T-helper 1 cell treated with Interleukin-12 subunit alpha and Interleukin-12 subunit beta and Interleukin-4 antibody, amounts not matched to agents 30 ng/mL and 1 ng/mL, for 36 hours (primary cell): ENCODE measurements at places on chromosomes 3 and 15. TPM values are rescaled to one million over a fixed set of nuclear protein-coding genes. Genes with fewer than 3 reads are reported as not detected.

Gene AHSG
- total RNA-seq, result not detected in 2 replicates

Gene ROBO1
- total RNA-seq, result 0.15 and 0.93 TPM in 2 replicates

Gene NEIL1
- 12.7 and 14.4 TPM in 2 replicates for total RNA-seq

Gene USP50
- 0.66 TPM in 1 of 2 replicates, not detected in the other for total RNA-seq

Gene ISL2
- total RNA-seq, result 1.5 and 2.4 TPM in 2 replicates

Gene WDR48
- 43.0 and 46.4 TPM in 2 replicates for total RNA-seq

Gene SPINK8
- total RNA-seq, result not detected in 2 replicates

Gene UROC1
- total RNA-seq, result not detected in 2 replicates

Gene ADGRG7
- total RNA-seq, result not detected in 2 replicates

Gene OXSM
- total RNA-seq, result 11.6 and 11.8 TPM in 2 replicates
